ELF-1 (cell line): ENCODE measurements at places on chromosomes 5 and 9.

DNA sequence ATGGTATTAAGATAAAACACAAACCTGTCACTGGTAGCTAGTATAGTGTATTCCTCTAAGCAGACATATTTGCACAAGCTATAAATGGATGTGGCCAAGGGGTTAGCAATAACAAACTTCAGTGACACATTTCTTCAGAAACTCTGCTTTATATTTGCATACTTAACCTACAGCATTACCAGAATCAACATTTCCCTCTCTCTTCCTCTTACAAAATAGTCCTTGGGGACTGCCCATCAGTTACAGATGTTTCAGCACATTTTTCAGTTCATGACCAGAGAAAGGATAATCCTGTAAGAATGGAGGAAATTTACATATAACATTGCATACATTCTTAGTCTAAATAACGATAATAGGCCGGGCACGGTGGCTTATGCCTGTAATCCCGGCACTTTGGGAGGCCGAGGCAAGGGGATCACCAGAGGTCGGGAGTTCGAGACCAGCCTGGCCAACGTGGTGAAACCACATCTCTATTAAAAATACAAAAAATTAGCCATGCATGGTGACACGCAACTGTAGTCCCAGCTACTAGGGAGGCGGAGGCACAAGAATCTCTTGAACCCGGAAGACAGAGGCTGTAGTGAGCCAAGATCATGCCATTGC, 25.3 kb upstream of the SLC1A1 start:
- DNase-seq = no peak

DNA sequence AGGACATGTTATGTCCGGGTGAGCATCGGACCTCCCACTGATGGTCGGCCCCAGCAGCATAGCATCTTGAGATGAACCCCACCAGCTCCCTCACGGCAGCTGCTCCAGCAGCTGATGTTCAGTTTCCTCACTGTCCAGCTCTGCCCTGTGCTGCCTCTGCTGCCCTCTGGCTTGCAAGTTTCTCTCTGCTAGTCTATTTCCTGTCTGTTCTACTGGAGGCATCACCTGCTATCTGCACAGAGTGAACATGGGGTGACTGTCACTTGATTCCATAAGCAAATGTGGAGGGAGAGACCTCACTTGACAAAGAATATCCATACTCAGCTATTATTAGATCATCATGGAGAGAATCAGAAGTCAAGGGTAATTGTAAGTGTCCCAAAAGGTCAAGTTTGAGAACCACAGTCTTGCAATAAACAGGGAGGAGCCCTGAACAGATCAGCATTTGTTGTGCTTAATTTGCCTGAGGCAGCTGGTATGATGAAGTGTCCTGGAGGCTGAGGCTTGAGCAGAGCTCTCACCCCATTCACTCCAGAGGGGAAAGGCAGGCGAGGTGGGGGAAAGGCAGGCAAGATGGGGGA, 702.8 kb downstream of the SEMA5A start:
- no peak for DNase-seq

GRCh38 chr9:110850401-110851135, 182.0 kb downstream of the MUSK start:
- peak; percentile 63 for DNase-seq

GRCh38 chr9:121557581-121558447, 58.2 kb upstream of the GGTA1 start:
- peak; percentile 79 for DNase-seq

GRCh38 chr9:89380437-89381307, 62.4 kb downstream of the SECISBP2 start:
- DNase-seq = no peak

DNA sequence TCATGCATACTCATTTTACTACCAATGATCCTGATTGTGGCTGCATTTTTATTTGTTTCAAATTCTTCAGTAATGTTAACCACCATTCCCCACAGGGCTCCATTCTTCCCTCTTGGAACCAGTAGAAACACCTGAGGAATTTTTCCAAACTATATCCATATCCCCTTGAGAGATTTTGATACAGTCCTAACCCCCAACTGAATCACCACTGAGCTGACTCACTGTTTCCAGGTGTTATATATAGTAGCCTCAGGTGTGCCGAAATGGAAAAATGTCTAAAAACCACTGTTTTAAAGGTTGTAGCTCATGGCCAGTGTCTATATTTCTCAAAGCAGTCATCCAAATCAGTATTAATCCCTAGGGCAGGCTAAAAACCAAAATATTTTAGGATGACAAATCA, 85.2 kb downstream of the MRPS27 start:
- DNase-seq = no peak
